ENCODE measurements at places on chromosomes 16 and 17.

DNA sequence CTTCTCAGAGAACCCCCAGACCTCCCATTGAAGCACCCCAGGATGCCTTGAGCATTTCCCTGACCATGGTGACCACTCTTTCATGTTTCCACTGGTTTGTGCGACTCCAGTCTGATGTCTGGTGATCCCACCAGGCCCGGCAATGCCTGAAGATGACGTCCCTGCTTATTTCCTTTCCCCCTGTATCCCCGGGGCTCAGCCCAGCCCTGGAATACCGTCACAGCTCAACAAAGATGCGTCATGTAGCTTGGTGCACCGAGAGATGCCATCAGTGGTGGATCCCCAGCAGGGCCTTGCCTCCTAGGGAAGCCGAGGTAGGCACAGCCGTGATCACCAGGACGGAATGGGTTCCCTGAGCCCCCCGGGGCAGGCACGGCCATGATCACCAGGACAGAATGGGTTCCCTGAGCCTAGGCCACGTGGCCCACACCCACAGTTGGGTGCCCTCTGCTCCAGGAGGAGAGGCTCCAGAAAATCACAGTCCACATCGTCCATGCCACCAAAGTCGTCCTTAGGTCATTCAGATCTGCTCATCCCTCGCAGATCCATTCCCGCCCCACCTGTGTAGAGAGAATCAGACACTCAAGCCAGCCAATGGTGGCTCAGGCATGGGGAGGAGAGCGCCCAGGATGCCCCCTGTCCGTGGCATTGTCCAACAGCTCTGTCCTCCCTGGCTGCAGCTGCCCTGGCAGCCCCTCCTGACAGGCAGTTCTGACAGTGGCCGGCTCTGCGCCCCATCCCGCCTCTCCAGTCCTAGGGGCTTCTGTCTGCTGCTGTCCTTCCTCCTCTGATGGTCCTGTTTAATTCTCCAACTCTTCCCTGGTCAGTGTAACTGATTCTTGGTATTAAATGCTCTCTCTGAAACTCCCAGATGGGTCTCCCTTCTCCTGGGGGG, 261.1 kb downstream of the RBFOX3 start:
- no peak for DNase-seq

DNA sequence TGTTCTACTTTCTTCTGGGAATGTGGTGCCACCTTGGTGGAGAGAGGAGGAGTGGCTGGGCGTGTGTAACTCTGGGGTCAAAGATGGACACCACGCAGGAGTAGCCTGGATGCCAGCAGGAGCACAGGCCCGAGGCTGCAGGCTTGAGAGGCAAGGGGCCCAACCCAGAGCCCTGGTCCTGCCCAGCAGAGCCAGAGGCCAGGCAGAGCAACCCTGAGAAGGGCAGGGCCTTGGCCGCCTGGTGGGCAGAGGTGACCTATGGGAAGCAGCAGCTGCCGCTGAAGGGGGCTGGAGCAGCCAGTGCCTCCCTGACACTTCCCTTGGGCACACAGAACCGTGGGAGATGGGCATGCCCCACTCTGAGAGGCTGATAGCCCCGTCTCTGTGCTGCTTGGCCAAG, 18.0 kb upstream of the CPSF4L start:
- no peak for DNase-seq

GRCh38 chr16:12011565-12011964, 35.0 kb downstream of the SNX29 start:
- no peak for DNase-seq

DNA sequence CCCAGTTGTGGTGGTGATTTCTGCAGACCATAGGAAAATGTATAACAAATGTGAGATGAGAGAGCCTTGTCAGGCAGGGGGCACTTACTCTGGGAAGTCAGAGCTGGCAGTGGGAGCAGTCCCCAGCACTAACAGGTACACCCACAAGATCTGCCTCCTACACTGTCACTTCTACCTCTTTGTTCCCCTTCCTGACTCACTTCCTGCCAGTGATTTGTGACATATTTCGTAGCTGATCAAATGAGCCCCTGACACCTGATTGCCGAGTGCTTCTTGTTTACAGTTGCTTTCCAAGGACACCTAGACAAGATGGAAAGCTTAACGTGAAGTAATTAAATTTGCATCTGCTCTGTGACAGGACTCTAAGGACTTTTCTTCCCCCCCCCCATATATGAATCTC, 40.5 kb downstream of the FTO start:
- no peak for DNase-seq

GRCh38 chr16:89584768-89585549, 9.4 kb downstream of the CPNE7 start:
- DNase-seq, result no peak

DNA sequence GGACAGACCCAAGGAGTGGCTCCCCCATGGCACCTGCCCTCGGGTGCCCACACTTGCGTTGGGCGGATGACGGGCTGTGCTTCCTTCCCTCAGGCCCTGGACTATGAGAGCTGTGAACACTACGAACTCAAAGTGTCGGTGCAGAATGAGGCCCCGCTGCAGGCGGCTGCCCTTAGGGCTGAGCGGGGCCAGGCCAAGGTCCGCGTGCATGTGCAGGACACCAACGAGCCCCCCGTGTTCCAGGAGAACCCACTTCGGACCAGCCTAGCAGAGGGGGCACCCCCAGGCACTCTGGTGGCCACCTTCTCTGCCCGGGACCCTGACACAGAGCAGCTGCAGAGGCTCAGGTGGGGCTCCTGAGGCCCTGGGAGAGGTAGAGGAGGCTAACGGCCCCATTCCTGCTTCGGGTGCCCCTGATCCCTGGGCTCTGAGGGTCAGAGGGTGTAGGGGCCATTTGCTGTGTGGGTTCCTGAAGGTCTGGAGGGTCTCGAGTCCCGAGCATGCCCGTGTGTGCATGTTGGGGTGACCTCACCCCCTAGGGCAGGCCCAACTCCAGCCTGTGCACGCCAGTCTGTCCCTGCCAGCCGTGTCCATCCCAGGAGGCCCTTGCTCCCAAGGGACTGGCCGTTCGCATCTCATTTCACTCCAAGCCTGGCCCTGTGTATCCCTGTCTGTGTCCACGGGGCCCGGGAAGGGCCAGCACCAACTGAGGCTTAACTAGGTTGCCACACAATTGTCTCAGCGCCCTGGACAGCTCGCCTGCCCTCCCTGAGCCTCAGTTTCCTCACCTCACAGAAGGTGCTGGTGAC, 10.0 kb downstream of the SLC22A31 start:
- DNase-seq, result no peak

GRCh38 chr16:62033065-62033464, 3.2 kb downstream of the CDH8 start:
- DNase-seq, result no peak

DNA sequence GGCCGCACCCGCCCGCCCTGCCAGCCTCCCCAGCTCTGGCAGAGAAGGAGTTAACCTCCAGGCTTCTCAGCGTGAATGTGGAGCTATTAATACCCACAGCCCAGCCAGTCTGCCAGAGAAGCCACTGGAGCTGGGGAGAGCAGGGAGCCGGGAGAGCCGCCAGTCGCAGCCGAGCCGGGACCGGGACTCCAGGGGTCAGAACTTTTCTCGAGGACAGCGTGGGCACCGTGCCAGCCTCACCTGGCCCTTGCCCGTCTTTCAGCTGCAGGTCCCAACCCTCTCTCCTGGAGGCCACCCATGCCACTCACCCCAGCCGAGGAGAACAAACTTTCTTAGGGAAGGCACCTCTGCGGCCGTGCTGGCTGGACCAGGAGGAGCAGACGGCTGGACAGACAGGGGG, 33.8 kb upstream of the SBK1 start:
- no peak for DNase-seq
